ENCODE measurements at places on chromosomes 1 and 21.

GRCh38 chr1:30305061-30305460 is 418.3 kb downstream of the MATN1 start:
- DNase-seq = no peak

GRCh38 chr1:97758541-97759057 is 162.2 kb downstream of the DPYD start:
- peak; percentile 17 for DNase-seq

DNA sequence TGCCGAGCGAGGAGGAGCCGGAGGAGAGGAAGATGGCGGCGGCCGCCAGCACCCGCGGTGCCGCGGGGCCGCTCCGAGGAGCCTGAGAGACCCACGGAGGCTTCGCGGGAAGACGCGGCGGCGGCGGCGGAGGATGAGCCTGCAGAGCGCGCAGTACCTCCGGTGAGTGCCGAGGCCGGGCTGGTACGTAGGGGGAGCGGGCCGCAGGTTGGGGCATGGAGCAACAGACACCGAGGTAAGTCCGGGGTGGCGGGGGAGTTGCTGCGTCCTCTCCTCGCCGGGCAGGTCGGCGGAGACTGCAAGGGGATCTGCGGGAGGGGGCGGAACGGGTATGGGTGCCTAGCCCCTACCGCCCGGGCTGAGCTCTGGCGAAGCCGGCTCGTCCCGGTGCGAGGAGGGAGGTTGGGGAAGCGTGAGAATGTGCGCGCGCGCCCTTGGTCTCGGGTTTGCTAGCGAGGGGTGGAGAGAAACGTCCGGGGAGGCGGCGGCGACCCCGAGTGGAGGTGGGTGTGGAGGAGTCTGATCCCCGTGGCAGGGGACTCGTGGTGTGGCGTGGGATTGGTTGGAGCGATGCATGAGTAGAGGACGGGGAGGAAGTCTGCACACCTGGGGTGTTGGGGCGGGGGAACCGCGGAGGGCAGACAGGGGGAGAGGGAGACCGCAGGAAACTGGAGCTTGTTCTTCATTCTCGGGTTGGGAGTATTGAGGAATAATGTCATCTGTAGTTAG is at the start of gene SMG7:
Gene SMG7, plus strand, starts transcription at position 12 of the 729 bp plus-strand sequence. Its CDS starts 122 bp downstream, at position 134.
- peak; percentile 34 for DNase-seq

GRCh38 chr1:5978452-5978851 is 13.8 kb downstream of the NPHP4 start:
- DNase-seq = no peak

DNA sequence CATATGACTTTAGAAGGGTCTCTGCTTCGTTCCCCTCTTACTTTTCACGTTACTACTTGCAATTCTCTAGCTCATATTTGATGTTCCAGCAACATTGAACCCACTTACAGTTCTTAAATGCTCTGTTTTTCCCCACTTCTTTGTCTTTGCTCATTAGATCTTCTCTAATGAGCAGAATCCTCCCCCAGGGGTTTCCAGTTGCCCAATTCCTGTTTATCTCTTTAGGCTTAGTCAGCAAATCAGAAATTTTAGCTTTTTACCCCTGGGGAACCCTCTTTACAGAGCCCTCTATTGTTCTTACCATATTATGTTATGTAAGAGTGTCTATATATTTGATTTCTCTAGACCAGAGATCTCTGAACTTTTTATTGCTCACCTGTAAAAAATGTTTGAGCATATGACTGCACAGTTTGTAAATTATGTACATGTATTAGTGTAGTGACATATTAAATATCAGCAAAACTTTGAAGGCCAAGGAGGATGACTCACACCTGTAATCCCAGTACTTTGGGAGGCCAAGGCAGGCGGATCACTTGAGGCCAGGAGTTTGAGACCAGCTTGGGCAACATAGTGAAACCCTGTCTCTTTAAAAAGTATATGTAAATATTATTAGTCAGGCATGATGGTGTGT is 71.4 kb downstream of the FNBP1L start:
- DNase-seq = peak; percentile 44

DNA sequence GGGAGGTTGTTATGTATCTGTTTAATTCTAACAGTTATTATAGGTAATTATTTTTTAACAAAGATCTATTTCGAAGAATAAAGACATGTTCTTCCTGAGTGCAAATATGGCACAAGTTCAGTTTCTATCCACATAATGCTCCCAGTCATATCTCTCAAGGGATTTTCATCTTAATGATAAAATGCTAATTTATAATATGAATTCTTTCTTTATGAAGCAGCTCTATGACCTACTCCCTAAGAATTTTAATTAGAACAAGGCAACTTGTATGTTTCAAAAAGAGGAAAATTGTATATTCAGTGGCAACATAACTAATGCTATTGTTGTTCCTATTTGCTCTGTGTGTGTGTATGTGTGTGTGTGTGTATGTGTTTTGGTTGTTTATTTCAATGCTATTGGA is 1222.1 kb upstream of the NCAM2 start:
- DNase-seq = no peak

GRCh38 chr1:189432753-189433152 is 1044.9 kb downstream of the BRINP3 start:
- peak; percentile 8 for DNase-seq

DNA sequence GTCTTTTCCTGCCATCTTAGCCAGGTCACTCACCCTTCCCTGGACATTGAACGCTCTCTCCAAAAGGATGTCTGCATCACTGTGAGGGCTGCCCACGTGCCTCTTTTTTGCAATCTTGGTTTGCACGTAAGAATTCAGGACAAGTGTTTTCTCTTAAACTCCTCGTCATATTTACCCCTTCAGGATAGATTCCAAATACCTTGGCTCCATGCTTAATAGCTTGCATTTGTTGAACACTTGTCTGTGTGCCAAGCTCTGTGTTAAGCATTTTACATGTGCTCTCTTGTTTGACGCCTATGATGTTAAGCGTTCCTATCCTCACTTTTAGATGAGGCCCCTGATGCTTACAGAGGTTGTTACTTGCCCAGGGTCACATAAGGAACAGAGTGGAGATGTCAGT is 29.8 kb downstream of the RCSD1 start:
- DNase-seq = no peak

- DNase-seq = peak; percentile 40
These were observed 47.3 kb downstream of the LYPLAL1 start for GRCh38 chr1:219220945-219221344.

DNA sequence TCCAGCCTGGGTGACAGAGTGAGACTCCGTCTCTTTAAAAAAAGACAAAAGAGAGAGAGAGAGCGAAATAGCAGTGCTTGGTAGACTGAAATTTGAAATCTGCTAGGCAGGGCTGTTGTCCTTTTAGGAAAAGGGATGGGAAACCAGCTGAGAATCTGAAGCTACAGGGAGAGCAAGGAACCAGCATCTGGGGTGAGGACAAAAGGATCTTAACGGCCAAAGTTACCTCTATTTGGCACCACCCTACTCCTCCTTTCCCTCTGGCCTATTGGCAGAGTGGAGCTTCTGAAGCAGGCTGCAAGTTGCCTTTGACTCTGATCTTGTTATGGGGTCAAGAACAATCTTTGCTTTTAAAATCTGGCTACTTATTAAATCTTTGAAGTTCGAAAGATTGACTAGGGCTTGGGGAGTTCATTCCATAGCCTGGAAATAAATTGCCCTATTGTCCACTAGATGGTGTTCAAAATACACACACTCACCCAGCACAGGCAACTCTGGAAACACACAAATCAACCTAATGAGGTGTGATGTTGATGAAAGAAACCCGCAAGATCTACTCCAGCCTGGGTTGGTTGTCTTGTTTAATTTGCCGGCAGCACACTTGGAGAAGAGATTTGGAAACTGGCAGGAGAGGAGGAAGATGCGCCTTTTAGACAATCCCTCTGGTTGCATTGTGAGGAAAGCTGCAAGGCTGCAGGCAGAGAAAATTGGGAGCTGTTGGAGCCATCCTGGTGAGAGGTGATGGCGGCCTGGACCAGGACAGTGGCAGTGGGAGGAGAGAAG is 16.5 kb upstream of the PARP1 start:
- DNase-seq = peak; percentile 61

DNA sequence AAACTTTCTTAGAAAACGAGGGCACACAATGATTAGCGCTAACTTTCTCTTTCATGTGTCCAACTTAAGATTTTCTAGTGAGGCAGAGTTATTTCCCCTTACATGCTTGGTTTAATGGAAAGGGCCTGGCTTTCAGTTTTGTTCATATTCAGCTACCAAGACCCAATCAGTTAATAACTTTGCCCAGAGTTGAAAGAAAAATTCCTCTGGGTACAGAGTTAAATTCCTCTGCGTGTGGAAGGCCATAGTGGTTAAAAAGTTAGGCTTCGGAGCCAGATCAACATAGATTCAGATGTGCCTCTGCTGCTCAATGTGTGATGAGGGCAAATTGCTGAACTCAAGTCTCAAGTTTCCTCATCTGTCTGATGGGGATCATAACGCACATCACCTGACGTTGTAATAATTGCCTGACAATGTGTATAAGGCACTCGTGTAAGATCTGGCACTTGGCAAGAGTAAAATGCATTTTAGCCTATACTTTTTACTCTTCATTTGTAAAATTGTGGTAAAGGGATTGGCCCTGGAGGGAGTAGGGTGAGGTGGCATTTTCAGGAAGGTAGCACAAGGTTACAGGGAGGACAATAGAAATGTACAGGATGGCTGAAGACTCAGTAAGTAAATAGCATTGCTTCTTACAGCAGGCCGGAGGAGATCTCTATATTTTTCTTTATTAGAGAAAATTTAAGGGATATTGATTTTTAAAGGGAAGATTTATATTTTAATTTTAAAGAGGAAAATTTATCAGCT is 103.4 kb downstream of the ROR1 start:
- DNase-seq = peak; percentile 29

DNA sequence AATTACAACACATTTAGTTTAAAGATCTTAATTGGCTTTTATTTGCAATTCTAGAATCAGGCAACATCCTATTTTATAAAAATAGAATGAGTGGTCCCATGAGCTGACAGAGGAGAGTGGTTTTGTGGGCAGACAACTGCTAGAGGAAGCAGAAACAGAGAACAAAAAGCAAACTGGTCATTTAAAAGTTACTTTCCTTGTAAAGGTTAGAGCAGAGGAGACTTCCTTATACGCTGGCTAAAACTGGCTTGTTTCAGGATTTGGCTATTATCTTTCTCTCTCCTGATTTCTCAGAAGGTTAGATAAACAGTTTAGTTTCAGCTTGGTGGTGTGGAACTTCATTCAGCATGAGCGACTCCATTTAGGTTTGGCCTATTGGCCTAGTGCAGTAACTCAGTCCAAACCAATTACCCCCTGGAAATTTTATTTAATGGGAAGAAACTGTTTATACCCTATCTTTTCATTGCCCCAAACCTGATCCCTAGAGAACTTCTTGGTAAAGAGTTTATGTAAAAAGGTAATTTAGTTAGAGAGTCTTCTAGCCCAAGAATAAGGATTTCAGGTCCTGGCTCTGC is 32.2 kb upstream of the IL20 start:
- no peak for DNase-seq

DNA sequence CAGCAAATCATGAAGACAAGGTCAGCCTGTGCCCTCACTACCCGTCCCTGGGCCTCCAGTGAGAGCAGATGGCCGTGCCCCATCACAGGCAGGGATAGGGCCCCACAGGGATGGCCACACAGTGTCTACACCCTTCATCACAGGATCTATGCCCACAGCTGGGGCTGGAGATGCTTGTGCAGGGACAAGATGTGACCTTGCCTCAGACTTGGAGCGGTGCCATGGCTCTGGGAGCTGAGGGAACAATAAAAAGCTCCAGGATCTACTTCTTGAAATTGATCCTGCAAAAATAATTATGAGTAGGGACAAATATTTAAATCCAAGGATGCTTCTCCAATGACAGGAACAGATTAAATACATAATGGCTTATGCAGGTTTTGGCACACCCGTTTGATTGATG is 25.4 kb upstream of the TCEA3 start:
- no peak for DNase-seq

DNA sequence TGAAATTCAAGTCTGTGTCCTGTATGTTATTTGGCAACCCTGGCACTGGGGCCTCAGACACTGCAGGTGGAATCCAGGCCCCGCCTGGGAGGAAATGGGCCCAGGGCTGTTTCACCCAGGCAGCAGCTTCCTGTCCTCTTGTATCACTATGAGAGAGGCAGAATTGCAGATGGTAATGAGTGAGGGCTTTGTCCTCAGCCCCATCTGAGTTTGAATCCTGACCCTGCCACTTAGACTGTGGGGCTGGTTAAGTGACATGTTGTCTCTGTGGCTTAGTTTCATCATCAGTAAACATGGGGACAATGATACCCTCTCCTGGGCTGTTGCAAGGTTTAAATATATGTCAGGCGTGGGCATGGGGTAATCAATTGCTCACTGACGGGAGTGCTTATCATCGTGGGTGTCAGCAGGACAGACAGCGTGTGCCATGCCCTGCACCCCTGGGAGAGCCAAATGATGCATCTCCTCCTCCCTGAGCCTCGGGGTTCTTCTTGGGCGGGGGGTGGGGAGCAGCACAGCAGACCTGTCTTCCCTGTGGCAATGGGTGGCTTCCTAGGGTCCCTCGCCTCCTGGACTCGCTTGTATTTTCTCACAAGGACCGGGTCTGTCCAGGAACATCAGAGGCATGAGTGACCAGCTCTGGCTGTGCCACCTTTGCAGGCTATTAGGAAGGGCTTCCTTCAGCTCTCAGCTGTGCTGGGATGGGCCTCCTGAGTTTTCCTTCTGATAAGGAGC is 42.1 kb downstream of the ARHGEF10L start:
- DNase-seq = no peak

DNA sequence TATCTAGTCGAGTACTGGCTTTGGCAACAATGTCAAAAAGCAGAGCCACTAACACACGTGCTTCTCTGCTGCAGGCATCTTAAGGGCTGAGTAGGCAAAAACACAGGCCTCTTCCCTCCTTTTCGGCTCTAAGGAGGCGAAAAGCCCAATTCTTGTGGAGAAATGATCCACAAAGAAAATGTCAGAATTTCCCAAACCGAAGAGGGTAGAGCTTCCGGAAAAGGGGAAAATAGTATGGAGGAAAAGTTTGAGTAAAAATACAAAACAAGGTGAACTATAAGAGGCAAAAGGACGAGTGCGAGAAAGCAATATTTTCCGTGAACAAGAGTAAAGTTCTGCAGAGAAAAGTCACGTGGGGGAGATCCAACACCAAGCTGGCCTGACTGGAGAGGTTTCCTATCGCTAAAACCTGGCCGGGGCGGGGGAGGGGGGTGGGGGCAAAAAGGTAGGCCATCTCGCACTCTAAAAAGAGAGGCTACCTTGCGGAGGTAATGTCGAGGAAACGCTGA is 551 bp downstream of the ZRANB2 start:
- DNase-seq = peak; percentile 34

- peak; percentile 70 for DNase-seq
These were observed 80.5 kb upstream of the KIF26B start for GRCh38 chr1:245074232-245074747.

DNA sequence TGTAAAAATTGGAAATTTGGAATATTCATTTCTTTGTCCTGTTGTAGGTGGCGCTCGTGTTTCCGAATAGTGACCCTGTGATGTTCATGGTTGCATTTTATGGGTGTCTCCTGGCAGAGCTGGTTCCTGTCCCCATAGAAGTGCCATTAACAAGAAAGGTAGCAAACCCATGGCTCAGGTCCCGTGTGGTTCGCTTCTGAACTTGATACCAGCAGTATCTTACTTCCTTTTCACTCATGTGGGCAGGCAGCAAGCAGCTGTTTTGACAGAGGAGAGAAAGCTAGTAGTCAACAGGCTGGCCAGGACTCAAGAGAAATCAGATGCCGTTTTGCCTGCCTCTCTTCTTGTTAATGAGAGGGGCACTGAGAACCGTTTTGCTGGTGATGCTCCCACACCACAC is 72.8 kb downstream of the S100B start:
- no peak for DNase-seq
